ENCODE measurements at places on chromosomes 4 and X.

DNA sequence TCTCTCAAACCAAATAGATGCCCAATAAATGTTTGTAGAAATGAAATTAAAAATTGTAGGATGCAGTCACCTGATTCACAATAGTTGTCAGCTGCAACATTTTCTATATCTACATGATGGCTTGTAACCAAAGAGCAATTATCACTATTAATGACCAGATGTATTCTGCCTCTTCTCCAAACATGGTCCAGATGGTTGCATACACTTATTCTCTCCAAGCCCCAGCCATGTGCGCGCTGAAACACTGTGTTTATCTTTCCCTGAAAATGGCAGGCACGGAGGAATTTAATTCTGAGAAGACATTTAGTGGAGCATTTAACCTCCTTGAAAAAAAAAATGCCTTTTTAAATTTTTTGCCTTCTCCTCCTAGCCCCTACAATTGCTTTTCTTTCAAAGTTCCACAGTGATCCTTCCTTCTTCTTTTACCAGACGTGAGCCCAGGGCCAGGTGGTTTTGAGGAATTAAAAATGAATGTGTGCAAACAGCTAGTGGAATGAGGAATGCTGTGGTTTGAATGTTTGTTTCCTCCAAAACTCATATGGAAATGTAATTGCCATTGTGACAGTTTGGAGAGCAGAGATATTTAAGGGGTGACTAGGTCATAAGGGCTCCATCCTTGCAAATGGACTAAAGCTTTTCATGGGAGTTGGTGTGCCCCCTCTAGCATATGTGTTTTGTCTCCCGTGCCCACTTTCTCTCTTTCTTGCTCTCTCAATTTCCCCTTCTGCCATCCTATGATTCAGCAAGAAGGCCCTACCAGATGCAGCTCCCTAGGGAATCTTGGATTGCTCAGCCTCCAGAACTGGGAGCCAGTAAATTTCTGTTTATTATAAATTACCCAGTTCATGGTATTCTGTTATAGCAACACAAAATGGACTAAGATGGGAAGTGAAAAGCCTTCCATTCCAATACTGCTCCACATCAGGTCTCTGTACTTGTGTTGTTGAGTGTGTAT, 136.0 kb downstream of the GABRB1 start:
- no peak for DNase-seq

GRCh38 chr4:149886786-149887490, 71.3 kb upstream of the IQCM start:
- no peak for DNase-seq

GRCh38 chrX:12965131-12965940, 9.6 kb upstream of the TMSB4X start:
- no peak for DNase-seq

- no peak for DNase-seq
These were observed 29.0 kb upstream of the INPP4B start for GRCh38 chr4:142875117-142875516.

GRCh38 chr4:156052116-156052515, 98.5 kb upstream of the CTSO start:
- no peak for DNase-seq

DNA sequence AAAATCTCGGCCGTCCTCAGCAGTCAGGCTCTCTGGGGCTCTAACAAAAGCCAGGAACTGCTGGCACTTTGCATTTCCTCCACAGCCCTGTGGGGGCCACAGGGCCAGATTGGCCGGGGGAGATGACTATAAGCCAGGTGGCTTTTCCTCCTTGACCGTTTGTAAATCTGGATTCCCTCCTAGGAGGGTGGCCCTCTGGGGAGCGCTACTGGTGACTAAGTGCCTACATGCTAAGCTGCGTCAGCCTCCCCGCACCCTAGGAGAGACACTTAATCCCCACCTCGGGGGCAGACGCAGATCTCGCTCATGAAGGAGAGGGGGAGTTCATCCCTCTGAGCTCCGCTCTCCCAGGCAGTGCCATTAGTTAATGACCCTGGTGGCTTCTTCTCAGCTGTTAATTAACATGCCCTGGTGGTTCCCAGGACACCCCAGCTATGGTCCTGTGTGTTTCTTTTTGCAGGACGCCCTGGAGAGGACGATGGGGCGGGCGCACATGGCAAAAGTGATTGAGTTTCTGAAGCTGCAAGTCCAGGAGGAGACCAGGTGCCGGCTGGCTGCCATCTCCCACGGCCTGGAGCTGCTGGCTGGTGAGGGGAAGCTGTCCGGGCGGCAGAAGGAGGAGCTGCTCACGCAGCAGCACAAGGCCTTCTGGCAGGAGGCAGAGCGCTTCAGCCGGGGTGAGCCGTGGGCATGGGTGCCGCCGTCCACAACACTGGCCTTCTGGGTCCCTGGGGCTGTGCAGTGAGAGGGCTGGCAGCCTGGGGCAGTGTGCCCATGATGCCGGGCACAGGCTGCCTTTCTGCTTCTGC, 41.6 kb downstream of the EVC start:
- no peak for DNase-seq

DNA sequence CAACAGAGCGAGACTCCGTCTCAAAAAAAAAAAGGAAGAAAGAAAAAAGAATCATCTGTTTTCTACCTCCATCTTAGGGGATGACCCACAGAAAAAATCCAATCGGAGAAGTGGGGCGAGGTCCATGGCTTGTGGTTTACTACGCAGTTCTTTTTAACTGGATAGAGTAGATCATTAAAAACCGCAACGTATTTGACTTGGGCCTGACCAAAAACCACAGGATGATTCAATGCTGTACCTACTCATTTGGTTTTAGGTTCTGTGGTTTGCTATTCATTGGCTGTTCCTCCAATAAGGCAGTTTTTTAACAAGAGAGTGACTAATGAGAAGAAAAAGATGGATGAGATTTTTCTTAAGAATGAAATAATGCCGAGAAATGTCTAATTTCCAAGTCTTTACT, 83.7 kb downstream of the FREM3 start:
- no peak for DNase-seq

- no peak for DNase-seq
These were observed 658 bp downstream of the KDM6A start for GRCh38 chrX:44873415-44874276.

DNA sequence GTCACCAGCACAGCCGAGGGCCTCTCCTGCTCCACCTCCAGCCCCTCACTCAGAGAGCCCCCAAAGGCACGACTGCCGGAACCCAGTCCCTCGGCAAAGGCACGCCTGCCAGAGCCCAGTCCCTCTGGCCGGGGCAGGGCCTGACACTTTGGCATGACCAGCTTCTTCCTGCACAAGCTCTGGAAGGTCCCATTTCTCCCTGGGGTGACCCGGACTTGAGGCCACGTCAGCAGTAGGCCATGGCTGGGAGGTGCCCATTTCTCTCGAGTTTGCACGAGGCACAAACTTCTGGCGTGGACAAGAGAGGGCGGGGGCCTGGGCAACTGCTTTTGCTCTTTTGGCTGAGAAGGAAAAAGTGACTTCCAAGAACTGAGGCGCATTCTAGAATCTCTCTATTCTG, 62.2 kb upstream of the GPR78 start:
- DNase-seq: no peak

DNA sequence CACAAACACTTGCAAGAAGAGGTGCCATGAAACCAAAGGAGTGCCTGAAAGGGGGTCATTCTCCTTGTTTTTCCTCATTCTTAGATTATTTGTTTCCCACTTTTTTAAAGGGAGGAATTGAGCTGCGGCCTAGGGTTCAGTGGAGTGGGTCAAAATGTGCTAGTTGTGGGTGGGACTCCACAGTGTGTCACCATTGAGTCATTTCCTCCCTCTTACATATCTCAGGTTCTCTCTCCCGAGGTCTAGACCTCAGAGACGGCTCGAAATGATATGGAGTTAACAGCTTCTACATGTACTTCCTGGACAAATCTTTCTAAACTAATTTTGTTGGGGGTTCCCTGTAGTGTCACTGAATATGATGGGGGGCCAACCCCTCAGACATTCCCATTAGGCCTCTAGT, 328.4 kb upstream of the SPANXN1 start:
- DNase-seq: no peak

DNA sequence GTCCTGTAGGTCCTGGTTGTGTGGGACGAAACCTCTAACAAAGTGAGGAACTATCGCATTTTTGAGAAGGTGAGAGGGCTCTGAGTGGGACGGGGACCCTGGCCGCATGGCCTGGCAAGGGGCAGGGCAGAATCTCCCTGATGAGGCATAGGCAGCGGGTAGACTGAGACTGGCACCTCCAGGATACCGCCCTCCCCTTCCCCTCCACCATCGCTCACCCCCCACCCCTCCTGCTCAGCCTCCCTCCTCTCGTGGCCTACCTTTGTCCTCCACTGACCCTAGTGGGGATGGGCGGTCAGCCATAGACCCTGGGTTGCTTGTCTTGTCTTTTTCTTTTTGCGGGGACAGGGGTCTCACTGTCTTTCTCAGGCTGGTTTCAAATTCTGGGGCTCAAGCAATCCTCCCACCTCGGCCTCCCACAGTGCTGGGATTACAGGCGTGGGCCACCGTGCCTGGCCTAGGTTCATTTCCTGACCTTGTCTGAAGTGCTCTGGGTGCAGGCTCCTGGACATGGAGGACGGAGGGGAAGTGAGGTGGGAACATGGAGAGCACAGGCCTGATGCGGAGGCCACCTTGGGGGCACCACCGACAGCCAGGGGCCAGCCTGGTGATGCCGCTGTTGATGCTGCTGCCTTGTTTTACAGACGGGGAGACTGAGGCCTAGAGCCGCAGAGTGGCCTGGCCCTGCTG, 10.5 kb upstream of the ADD1 start:
- DNase-seq: no peak

- no peak for DNase-seq
These were observed 399.9 kb upstream of the CNKSR2 start for GRCh38 chrX:20974326-20974725.

All from stimulated activated CD8-positive, alpha-beta memory T cell treated with anti-CD3 and anti-CD28 coated beads, Interleukin-12 subunit alpha, Interleukin-12 subunit beta, amount 100 ng/mL, for 4 hours (primary cell).